HS-27A (cell line): ENCODE measurements at places on chromosomes 5 and 9.
A peak's percentile ranks its signal among the peaks of the same experiment; 100 is the strongest.

- DNase-seq = no peak
Observed at GRCh38 chr9:23725279-23725946, 100.6 kb downstream of the ELAVL2 start.

GRCh38 chr5:125592856-125593255 is 830.4 kb upstream of the GRAMD2B start:
- no peak for DNase-seq

- DNase-seq = no peak
Observed at GRCh38 chr5:145027286-145027685, 807.9 kb downstream of the PRELID2 start.

DNA sequence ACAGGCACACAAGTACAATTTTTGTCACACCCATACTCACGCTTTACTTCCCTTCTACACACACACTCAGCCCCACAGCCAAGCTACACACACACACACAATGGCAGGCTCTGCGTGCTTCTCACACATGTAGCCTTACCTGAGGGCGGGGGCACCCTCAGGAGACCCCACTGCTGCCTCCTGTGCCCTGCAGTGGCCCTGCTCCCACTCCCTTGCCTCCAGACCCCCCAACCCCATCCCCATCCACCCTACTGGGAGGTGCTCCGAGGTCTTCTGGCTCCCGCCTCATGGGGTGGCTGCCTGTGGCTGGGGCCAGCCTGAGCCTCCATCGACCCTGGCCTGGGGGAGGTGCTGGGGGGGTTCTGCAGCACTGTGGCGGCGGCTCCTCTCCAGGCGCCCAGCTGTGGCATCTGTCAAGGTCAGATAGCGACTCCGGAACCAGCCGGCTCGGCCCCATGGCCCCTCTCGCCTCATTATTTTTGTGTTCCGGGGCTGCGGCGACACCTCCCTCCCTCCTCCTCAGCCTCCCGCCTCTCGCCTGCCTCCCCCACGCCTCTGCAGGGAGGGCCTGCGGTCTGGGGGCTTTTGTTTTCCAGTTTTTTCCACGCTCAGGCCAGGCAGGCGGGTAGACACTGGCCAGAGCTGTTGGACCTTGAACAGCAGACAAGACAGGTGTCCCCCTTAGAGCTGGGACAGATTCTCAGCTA is 21.7 kb downstream of the CXXC5 start:
- DNase-seq = no peak

GRCh38 chr5:154429341-154429740 is 16.5 kb upstream of the SAP30L start:
- no peak for DNase-seq

DNA sequence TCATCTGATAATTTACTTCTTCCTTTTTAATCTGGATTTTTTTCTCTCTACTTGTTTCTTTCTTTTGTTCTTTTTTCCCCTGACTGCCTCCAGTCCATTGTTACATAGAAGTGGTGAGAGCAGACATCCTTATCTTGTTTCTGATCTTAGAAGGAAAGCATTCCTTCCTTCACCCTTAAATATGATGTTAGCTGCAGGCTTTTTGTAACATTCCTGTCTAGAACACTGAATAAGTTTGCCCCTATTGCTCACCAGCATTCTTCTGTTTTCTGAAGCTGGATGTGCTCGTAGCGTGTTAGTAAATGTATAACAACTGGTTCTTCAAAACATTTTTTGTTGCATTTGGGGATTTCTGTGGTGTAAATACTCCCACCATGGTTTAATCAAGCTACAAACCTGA is 136.7 kb upstream of the NFIL3 start:
- no peak for DNase-seq

- DNase-seq = no peak
Observed at GRCh38 chr5:138021771-138022170, 11.1 kb downstream of the FAM13B start.

DNA sequence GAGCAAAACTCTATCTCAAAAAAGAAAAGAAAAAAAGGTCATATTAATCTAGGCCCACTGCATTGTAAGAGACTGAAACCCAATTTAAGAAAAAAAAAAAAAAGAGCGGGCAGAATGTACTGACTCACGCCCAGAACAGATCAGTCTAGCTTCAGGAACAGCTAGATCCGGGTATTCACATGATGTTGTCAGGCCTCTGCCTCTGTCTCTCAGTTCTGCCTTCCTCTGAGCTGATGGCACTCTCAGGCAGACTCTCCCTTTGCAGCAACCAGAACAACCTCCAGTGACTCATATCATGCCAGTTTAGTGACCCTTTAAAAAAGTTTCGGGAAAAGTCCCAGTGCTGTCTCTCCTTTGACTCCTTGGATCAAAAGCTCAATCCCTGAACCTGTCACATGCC is 53.0 kb downstream of the NEURL1B start:
- no peak for DNase-seq

DNA sequence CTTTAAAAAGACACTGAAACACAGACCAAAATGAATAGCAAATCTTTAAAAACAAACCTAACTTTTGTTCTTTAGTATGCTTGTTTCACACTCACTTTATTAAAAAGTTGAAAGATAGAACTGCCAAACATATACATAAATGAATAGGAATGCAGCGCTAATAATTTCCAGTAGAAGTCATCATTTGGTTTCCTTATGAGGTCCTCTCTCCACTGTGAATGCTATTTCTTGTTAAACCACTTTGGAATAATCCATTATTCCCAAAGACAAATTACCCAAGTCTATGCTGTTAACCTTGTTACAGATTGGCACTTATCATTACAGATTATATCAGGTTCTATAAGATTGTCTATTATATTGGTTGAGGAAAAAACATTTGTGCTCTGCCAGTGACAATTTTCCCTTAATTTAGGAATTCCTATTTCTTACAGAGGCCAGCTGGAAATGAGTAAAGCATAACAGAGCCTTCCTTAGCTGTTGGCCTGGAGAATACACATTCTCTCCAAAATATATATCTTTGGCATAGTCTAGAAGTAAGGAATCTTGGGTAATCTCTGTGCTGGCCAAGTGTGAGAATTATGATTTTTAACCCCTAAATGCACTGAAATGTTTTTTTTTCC is 29.3 kb upstream of the MINAR2 start:
- DNase-seq = no peak

DNA sequence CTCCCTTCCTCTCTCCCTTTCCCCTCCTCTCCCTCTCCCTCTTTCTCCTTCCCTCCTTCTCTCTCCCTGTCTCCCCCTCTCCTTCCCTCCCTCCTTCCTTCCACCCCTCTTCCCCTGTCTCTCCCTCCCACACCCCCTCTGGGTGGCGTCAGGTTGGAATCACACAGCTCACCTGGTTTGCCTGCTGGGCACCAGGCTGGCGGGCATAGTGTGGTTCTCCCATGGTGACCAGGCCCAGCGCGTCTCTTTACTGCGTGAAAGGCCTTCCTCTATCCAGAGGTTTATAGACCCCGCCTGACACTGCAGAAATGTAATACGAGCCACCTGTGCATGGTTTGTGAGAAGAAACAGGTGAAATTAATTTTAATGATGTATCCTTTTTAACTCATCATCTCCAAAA is 76.2 kb downstream of the MRPL36 start:
- DNase-seq = no peak

DNA sequence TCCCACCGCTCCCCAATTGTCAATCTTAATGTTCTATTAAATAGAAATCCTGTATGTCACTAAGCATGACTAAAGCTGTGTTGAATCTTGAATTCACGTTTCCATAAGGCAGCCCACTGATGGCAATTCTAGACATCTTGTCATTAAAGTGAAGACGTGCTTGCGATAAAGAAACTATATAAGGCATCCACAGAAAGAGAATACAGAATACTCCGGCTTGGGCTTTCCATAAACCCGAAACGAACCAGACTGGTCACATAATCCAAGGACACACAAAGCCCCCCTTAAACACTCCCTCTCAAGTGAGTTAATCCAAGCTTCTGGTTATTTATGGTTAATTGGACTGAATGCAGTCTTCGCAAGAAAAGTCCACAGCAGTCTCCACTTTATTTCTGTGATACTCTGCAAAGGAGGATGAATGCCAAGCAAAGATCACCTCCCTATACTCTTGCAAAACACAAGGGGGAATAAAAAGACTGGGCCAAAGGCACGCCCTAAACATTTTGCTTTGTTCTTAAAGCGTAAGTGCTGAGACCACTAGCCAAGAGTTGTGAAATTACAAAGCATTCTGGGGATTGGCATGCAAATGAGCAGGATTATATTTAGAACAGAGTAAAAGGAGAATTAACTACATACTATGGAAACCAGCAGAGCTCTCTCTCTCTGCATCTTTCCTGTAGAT is 54.7 kb downstream of the DPYSL3 start:
- DNase-seq = no peak

GRCh38 chr5:9547122-9547947 is 1.5 kb upstream of the SEMA5A start:
- peak; percentile 85 for DNase-seq

DNA sequence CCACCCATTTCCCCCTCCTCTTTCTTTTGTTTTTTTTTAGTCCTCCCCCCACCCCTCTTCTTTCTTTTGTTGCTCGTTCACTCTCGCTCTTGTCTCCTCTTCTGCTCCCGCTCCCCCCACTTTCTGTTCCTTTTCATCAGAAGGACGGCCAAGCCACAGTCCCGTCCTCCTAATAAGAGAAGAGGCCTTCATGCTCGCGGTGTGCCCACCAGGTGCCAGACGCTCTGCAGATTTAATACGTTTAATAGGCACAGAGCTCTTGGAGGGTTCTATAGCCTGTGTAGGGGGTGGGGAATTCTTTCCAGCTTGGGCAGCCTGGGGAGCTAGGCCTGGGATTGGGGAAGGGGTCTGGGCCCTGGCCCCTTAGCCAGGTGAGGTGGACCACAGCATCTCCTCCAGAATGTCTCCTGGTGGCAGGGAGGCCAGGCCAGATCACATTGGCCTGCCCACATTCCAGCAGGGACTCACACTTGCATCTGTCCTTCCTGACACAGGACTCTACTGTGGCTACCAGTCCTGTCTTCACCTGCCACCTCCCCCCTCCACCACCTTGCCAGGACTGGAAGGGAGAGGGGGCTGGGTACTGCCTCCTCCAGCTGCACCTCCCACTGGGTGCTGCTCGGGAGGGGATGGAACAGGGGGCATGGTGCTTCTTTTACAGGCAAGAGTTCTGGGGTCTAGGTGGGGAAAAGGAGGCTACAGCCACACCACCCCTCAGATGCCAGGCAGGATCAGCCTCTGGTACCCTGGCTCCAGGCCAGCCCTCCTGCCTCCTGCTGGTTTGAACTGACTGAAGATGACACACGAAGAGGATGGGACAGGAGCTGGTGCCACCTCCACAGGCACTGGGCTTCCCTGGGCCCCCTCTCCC is 6.1 kb upstream of the BARX1 start:
- DNase-seq = no peak

- no peak for DNase-seq
Observed at GRCh38 chr5:68894673-68895072, 199.1 kb upstream of the SLC30A5 start.

DNA sequence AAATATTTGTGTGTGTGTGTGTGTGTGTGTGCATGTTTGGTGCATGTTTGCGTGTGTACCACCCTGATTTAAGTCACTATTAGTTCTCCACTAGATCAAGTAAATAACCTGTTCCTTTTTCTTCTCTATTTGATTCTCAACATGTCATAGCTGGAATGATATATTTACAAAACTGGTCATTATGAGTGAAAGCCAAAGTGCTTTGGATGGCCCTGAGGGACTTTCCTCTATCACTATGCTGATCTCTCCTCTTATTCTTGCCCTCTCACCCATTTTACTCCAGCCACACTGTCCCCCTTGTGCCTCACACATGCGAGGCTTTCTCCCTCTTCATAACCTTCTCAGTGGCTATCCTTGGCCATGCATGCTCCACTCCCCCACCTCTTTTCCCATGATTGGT is 144.6 kb upstream of the NMUR2 start:
- DNase-seq = no peak

- no peak for DNase-seq
Observed at GRCh38 chr5:5025774-5026408, 114.2 kb upstream of the ADAMTS16 start.

DNA sequence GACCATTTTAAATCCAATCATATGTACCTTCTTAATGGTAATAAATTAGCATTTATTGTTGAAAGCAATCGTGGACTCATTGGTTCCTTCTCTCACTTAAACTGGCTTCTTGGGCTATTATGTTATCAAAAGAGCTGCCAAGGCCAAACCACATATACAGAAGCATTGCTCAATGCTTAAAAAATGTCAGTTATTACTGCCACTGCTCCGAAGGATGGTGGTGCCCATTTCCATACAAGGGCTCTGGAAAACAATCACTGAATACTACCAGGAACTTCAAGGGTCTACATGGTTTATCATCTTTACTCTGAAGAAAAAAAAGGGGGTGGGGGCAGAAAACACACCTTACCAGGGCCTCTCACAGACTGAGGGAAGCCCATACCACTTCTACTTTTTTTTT is 104.3 kb downstream of the GNAQ start:
- DNase-seq = no peak

- DNase-seq = no peak
Observed at GRCh38 chr5:3335301-3335700, 260.3 kb upstream of the IRX1 start.

DNA sequence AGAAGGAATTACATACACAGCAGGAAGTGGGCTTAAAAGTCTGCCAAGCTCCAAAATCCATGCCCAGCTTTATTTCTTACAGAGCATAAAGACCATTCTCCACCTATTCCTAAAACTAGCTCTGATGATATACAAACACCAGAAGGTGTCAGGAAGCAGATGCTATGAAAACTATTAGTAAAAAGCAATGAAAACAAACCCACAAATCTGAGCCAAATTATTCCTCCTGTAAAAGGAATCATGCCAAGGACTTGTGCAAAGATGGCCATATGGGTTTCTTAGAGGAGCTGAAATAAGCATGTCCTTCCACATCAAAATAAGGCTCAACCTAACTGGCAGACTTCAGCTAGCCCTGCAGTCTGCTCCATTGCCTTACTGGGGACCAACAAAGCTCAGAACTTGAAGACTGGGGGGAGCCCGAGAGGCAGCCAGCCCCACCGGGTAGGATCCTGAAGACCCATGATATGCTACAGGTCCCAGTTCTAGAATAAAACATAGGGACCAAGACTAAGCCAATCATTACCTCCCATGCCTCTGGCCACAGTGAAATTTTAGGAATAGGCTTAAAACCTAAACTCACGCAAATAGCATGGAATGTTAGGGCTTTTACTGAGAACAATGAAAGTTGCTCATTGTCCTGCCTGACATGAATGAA is 42.8 kb upstream of the GABRP start:
- no peak for DNase-seq

- no peak for DNase-seq
Observed at GRCh38 chr5:52783226-52783959, 4.3 kb upstream of the ITGA1 start.

GRCh38 chr5:116518423-116518822 is 56.2 kb downstream of the SEMA6A start:
- no peak for DNase-seq

DNA sequence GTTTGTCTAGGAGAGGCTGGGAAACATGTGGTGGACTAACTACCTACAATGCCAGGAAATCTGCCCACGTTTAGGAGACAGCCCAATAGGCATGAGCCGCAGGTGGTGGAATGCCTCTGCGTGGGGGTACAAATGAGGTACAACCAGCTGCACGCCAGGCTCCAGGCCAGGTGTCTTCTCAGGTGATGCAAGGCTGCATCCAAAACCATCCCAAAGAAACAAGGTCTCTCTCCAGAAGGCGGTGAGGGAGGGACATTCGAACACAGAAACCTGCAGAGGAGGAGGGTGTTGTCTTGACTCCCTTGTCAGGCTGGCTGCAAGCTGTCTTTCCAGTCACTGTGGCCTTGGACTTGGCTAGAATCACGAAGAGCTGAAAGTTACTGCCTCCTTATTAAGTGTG is 11.6 kb downstream of the ANKH start:
- DNase-seq = no peak
